Activated T-cell treated with anti-CD3 and anti-CD28 coated beads, Interleukin-2, amount 50 U/mL, for 48 hours (primary cell): ENCODE measurements at places on chromosomes 2 and 18.

GRCh38 chr2:96336104-96336775 is 674 bp downstream of the NCAPH start:
- no peak for DNase-seq

GRCh38 chr18:27808683-27809082 is 368.2 kb downstream of the CDH2 start:
- no peak for DNase-seq

GRCh38 chr2:54595999-54596902 is 127.2 kb upstream of the EML6 start:
- DNase-seq: no peak

DNA sequence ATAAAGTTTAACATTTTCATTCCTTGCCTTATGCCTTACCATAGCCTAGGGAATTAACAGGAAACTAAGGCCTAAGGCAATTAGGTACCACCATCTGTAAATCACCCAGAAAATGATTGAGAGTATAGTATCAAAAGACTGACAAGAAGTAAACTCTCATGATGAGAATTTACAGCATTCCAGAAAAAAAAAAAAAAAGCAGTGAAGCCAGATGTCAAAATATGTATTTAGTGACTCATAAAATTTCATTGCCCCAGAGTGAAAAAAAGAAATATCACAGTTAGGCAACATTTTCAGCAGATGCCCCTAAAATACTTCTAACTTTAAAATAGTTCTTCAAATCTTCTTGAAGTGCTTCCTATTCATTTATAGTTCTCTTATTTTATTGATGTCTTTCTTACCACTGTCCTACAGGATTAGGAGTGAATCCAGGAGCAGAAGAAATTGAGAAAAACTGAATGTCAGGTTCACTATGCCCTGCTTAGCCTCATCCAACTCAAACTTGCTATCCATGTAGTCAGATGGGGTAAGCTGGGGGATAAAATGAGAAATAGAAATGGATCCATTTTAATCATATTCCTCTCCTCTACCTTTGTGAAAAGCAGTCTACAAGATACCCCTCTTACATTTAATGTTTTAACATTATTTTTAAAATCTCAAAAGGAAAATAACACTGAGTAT is 57.3 kb upstream of the TANK start:
- no peak for DNase-seq

DNA sequence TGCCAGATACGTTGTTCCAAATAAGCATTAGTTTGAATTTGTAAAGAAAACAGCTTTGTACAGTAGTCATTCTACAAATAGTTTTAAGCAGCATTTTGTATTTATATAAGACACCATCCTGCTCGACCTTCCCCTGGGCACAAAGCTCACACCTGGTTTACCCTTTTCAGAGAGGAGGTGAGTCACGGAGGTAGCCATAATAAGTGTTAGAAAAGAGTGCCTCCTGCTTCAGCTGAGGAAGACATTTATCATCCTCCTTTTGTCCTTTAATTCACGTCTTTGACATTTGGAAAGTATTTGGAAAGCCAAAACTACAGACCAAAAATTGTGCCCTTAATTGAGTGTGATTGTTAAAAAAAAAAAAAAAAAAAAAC is 6.8 kb downstream of the RAB12 start:
- DNase-seq: no peak

DNA sequence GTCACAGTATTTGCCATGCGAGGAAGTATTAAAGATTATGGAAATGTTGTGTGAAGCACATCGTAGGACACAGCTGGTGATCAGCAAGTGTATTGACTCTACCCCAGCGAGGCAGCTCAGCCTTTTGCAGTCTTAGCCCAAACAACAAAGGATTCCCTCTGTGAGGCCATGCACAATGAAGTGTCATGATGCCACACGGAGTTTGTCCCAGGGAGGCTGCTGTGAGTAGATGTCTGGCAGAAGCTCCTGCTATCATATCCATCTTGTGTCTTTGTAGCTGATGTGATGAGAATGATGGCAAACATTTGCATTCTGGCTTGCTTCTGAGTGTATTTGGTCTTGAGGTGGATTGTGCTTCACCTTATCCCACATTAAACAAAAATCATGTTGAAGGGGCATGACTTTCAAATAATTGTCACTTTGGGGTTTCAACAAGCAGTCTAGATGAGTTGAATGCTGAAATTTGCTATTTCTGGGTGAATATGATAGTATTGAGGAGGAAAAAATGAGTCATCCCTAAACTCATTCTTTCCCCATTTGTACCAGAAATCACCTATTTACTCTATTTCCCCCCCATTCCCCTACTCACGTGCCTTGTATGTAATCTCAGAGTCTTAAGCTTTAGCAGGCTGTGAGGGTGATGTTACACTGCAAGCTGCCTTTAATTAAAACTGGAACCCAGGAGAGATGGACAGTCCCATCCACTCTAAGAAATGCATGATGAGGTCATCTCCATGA is 273.5 kb downstream of the RNF144A start:
- no peak for DNase-seq

- no peak for DNase-seq
These were observed 41.1 kb downstream of the TFCP2L1 start for GRCh38 chr2:121243821-121244460.

DNA sequence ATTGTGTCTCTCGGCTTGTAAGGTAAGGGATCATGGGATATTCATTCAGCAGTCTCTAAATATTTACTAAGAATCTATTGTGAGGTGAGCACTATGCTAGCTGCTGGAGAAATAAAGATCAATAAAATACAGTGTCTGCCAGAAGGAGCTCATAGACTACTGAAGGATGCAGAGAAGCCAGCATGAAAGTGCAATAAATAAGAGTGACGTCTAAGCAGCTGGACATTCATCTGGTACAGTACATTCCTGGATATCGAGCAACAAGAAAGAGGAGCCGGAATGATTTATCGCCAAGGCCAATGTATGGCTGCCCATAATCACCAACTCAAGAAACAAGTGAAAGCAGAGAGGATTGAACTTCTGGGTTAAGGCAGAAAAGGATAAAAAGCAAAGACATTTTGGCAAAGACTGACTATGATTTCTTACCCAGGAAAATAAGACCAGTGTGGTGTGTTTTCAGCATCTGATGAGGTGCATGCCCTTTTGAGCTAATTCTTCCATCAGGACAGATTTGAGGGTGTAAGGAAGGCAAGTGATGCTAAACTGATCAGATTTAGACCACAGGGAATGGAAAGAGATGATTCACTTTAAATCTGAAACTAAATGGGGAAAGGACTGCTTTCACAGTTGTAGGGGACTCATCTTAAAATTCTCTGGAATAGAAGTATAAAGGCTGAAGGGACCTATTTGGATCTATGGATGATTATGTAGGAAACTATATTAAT is 18.7 kb upstream of the LMAN1 start:
- DNase-seq: no peak

DNA sequence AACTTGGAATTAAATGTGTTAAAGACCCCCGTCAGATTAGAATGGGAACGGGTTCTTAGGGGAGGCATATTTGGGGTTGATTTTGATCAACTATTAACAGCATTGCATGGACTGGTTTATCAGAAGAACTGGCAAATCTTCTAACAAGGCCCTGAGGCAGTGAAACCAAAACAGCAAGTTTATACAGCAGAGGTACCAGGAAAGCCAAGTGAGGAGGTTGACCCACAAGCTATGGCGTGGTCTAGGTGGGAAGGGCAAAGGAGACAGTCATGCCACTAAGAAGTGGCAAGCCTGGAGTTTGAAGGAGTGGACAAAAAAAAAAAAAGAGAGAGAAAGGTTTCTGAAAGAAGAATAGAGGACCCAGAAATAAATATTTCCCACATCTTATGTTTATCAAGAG is 187.0 kb downstream of the MREG start:
- DNase-seq: no peak

DNA sequence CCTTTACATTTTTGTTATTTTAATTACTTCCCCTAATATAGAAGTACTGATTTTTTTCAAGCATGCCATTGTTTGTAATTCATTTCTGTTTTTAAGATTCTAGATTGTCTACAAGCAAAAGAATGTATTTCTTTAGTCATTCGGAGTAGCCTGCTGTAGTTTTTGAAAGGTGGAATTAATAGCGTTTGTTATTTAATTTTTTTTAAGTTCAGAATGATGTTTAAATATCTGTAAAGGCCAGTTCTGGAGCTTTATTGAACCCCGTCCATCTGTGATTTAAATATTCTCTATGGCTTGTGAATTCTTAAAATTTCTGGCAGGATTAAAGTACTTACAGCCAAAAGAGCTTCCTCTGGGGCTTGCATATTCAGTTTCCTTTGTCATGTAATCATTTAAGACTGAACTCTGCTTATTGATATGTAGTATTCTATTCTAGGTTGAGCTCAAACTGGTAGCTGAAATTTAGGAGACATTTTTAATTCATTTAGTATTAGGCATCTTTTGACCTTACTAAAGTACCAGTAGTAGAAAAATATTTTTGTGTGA is 5.2 kb downstream of the TGIF1 start:
- DNase-seq: no peak

GRCh38 chr2:237496428-237496827 is 9.4 kb downstream of the MLPH start:
- DNase-seq: no peak

GRCh38 chr2:138298120-138298814 is 203.3 kb upstream of the SPOPL start:
- no peak for DNase-seq

DNA sequence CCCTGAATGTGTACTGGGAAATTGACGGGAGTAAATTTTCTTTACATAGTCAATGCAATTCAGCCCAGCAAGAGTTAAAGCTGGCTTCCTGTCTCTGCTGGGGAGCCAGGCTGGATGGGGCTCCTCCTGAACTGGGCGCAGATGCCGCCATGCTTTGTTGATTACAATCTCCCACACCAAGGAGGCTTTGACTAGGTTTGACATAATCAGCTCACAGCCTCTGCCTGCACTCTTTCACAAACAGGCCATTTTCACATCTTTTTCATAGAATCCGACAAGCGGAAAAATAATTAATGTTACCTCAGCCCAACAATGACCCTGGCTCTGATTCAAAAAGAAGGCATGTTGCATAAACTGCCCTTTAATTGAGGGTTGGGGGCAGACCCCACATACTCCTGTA is 54.3 kb downstream of the FOXI3 start:
- DNase-seq: no peak

DNA sequence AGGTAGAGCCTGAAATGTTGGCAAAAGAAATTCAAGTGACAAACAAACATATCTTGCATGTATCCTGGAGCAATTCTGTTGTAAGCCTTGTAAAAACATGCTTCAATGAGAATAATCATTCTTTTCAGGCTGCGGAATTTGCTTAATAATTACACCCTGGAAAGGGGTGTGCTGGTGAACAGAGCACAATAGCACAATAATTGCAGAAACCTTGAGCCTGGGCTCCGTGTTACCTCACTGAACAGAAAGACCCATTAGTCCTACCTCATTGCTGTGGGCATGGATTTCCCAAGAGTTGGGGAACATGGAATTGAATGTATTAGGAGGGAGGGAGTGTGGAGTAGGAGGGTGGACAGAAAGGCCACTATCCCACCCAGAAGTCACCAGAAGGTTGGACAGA is 168.0 kb upstream of the ALKAL2 start:
- DNase-seq: no peak
